G401 (cell line): ENCODE measurements at places on chromosomes 1 and 21.

GRCh38 chr21:33820230-33820770 is 95.3 kb downstream of the ATP5PO start:
- DNase-seq: no peak

DNA sequence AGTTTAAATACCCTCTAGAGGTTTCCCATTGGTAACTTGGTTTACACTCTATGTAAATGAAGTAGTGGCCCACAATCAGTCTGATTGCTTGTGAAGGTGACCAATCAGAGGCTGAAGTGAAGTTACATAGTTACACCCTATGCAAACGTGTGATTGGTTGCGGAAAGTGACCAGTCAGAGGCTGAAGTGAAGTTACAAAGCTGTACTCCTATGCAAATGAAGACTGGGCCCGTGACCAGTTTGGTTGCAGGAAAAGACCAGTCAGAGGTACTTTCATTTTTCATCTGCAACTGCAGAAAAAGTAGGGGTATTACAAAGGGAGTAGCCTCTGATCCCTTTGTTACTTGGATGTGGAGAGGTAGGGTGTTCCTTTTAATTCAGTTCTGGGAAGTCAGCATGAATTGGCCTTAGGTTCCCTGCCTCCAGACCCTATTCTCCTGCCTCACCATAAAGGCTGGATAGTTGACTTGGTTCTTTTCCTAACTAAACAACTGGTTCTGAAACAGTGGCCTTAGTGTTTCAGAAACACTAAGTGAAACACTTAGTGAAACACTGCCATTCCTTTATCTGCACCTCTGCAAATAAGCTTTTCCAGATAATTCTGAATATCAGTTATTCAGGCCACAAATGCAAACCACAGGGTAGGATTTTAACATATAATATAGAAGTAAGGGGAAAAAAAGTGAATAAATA is 39.3 kb downstream of the MAGI3 start:
- no peak for DNase-seq

- no peak for DNase-seq
These were observed 68.1 kb downstream of the EDEM3 start for GRCh38 chr1:184686540-184686939.

- peak; percentile 27 for DNase-seq
These were observed 39.1 kb downstream of the SKI start for GRCh38 chr1:2267051-2267830.

DNA sequence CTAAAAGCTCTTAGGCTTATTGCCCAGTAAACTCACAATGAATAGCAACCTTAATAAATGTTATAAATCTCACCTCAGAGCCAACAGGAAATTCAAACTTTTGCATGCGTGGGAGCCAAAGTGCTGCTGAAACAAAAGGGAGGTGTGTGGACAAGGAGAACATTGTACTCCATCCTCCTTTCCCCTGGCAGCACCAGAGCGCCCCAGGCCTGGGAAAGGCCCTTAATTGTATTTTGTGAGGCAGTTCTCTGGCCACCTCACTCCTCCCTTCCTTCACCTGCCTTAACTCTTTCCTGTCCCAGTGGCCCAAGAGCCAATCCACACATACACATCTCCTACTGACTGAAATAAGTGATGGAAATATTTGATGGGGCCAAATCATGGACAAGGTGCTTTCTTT is 648.5 kb downstream of the LMO4 start:
- DNase-seq: no peak

DNA sequence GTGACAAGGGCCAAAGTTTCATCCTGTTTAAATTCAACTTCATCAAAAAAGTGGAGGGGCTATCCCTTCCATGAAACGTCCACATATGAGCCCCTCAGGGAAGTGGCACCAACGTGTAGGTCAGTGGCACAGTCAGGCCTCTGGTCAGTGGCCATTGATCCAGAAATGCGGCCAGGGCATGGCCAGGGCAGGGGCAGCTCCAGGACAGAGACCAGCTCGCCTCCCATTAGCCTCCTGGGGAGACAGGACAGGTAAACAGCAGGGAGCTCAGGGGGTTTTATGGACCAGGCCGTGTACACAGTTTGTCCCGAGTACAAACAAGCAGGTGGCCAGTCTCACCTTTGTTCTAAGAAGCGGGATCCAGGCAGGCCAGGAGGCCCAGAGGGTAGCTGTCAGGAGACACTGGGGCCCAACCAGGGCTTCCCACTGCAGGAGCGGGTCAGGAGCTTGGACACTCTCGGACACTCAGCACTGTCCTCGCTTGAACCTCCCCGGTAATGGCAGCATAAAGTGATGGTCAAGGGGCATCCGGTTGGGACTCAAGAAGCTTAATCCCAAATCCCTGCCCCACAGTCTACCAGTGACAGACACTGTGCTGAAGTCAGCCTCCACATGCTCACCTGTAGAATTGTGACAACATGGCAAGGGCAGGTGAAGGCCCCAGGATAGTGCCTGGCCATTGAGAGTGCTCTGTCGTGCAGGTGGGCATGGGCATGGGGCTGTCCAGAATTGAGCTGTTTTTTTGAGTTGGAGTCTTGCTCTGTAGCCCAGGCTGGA is 144.1 kb upstream of the ERRFI1 start:
- peak; percentile 89 for DNase-seq

- no peak for DNase-seq
These were observed 523.6 kb downstream of the SMYD3 start for GRCh38 chr1:245983294-245983967.

- no peak for DNase-seq
These were observed 152.3 kb downstream of the DMRTA2 start for GRCh38 chr1:50270926-50271325.

- no peak for DNase-seq
These were observed at the start of gene ECM1 for GRCh38 chr1:150507912-150508864. Gene ECM1 (plus strand): TSS chr1:150508109. CDS start chr1:150508210, 101 bp downstream.

DNA sequence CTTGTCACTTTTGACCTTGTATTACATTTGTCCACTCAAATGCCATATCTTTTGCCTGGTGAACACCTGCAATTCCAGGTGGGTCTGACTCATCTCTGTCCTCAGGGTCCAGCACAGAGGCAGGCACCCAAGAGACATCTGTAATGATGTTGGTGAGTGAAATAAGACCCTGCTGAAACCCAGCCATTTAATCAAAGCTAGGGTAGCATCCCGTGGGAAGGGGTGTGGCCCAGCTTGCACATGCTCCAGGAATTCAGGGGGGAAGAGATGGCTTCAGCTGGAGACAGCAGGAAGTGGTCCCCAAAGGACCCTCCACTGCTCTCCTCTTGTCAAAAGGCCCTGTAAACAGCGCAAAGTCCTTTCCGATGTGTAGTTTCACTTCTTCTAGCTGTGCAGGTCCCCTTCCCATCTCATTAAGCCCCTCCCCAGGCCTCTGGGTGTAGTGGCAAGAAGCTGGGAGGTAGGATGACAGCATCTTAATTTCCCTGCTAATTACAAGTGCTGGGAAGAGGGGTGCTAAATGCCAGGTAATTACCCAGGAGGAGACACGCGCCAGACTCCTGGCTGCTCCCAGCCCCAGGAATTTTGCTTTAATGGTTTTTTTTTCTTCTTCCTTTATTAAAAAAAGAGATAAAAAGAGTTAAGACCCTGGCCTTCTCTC is 54.4 kb upstream of the TRABD2B start:
- DNase-seq: no peak

DNA sequence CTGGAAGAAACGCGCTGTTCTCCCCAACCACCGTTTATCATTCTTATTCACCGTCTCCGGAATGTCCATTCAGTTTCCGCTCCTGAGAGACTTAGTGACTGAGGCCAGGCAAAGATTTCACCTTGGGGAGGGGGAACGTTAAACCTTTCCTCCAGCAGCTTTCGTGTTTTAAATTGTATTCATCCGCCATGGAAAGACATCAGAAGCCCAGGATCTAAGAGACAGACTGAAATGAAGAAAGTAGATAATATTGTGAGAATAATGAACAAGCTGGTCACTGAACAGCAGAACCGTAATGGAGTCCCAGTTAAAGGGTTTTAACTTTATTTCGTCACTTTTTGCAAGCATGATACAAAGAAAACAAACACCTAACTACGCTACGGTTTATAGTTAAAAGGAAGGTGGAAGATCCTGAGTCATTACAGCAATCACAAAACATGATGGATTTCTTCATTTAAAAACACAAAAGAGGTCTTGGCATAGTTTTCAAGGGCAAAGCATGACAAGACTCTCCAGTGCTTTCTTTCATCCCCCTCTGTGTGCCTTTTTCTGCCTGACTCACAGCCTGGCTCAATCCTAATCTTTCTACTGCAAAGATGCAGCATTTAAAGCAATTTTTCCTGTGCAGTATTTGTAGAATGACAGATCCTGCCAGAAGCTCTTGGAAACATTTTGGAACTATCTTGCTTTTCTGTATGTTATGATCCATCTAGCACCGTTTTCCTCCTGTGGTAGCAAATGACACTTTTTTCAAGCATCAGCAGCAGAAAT is 722 bp upstream of the SLC19A2 start:
- DNase-seq: peak; percentile 48

GRCh38 chr1:62962901-62963776 is 179.2 kb downstream of the ATG4C start:
- DNase-seq: no peak

- DNase-seq: no peak
These were observed 27.4 kb downstream of the CHML start for GRCh38 chr1:241612533-241613477.

DNA sequence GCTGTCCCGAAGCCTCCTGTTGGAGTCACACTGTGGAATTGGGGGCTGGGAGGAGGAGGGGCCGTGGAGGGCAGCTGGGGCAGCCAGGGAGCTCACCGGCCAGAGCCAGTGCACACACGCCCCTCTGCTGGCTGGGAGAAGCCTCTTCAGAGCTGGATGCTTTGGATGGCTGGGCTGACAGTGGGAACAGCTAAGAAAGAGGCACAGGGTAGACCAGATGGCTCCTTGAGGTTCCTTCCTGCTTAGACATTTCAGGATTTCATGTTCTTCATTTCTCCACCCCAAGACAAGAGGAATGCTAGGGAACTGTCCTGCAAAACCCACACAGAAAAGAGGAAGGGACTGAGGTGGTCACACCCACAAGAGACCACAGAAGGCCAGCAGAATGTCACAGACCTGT is 254.8 kb upstream of the VAMP3 start:
- peak; percentile 28 for DNase-seq

- no peak for DNase-seq
These were observed 10.8 kb downstream of the UMODL1 start for GRCh38 chr21:42081931-42082381.

DNA sequence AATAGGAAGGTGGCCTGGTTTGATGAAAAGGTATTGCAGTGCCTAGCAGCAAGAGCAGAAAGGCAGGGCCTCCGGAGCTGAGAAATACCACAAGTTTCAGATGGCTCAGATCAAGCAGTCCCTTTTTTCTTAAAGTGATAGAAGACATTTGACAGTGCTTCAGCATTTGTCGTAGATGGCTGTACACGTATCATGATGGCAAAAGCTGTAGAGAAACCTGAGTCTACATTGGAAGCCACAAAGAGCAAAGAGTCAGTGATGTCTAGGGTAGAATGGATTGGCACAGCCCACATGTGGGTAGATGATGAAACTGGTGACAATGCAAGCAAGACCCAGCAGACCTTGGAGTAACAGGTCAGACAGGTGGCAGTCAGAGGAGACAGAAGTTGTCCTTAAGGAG is 101.3 kb upstream of the ARTN start:
- no peak for DNase-seq

- no peak for DNase-seq
These were observed 5.9 kb downstream of the COX20 start for GRCh38 chr1:244841273-244841927.

DNA sequence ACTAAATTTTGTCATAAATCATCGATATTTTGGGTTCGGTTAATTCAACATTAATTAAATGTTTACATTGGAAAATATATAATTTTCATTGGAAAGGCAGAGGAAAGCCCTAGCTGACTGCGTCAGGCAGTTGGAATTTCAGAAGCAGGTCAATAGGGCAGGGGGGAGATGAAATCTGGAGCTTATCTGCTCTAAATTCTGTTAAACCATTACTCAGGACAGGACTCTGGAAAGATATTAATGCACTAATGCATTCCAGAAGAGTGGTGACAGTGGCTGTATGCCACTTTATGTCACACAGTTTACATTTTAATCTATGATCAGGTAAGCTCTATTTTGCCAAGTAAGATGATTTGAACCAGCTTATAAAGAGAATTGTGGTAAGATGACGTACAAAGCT is 153.0 kb upstream of the B3GALT2 start:
- no peak for DNase-seq

DNA sequence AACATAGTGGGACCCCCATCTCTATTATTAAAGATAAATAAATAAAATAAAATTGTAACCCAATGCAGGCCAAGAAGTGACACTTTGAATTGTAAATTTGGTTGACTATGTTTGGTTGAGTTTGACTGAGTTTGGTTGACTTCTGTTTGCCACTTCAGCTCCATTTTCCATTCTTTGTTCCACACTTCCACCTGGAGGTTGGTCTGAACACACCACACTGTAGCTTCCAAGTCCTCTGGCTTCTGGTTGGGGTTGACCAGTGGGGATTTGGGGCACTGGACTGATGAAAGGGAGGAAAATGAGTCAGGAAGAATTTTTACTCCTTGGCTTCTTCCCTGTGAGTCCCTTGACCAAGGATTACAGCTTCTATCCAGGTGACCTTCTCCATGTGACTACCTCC is 40.6 kb upstream of the DIPK1A start:
- DNase-seq: no peak

GRCh38 chr1:79682478-79682877 is 675.9 kb upstream of the ADGRL4 start:
- DNase-seq: no peak

DNA sequence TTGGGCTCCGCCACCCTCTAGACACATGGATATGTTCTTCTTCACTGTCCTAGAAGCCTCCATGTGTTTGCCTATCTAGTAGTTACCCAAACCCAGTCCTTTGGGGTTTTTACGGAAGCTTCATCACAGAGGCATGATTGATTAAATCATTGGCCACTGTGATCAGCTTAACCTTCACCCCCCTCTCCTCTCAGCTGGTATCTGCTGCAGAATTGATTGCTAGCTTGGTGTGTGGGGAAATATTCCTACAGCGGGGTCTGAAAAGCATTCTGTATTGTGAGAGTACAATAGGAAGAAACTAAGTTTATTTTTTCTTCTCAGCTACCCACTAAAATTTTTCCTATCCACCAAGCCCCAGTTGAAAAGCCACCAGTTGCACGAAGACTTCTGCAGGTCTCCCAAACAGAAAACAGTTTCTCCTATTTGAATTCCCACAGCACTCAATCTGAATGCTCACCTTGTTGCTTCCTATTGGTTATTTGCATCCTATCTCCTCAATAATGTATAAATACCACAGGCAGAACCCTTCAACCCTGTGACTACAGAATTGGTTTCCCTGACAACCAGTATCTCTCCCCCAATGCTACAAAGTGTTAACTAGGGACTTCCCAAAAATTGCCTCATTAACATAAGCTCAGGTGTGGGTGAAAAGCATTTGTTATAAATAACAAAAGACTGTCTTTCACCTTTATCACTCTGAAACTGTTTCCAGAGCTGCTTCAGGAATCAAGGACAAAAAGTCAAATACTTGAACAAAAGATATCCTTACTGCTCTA is 9.3 kb upstream of the VANGL1 start:
- no peak for DNase-seq

DNA sequence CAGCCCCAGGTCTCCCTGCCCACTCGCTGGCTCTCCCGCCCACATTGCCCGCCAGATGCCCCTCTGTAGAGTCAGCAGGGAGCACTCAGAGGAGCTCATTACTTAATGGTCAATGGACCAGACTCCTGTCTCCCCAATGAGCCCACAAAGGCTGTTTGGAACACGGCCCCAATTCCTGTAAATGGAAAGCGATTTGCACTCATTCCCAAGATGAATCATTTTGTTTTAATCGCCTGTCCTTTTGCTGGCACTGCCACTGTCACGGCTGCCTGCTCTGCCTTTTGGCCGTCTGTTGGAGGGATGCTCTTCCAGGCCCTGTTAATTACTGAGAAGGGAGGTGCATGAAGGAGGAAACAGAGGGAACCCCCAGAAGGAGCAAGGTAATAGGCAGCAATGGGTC is 44.8 kb upstream of the ATP2B4 start:
- DNase-seq: peak; percentile 83

- no peak for DNase-seq
These were observed 68.6 kb downstream of the NTMT2 start for GRCh38 chr1:170214117-170215032.
